Activated CD8-positive, alpha-beta memory T cell treated with anti-CD3 and anti-CD28 coated beads, Interleukin-2, amount 10 ng/mL, durations not matched to agents 7 days and 5 days (primary cell): ENCODE measurements at places on chromosomes 11 and 22.

GRCh38 chr11:61403658-61404057 is 11.3 kb downstream of the TMEM216 start:
- H3K36me3 ChIP-seq = peaks cover 47% of the 10 kb centered on the region
- H3K4me1 ChIP-seq = no peaks in the 10 kb centered on the region
- H3K27ac ChIP-seq = no peak overlapping the region
- no peaks in the 10 kb centered on the region for H3K27me3 ChIP-seq
- H3K4me3 ChIP-seq = no peak overlapping the region

DNA sequence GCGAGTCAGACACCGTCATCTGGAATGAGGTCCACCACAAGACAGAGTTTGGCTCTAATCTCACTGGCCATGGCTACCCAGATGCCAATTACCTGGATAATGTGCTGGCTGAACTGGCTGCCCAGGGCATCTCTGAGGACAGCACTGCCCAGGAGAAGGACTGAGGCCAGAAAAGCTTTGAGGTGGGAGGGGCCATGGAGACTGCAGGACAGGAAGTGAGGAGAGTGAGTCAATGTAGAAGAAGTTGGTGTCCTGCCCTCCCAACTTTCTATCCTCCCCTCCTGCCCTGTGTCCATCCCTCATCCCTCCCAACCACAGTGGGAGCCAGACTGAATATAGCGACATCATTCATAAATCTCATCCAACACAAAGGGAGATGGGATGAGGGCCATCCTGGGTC is 8.0 kb downstream of the MPEG1 start:
- DNase-seq = no peak
- H3K27ac ChIP-seq = no peak overlapping the region
- peaks cover 26% of the 10 kb centered on the region for H3K27me3 ChIP-seq

DNA sequence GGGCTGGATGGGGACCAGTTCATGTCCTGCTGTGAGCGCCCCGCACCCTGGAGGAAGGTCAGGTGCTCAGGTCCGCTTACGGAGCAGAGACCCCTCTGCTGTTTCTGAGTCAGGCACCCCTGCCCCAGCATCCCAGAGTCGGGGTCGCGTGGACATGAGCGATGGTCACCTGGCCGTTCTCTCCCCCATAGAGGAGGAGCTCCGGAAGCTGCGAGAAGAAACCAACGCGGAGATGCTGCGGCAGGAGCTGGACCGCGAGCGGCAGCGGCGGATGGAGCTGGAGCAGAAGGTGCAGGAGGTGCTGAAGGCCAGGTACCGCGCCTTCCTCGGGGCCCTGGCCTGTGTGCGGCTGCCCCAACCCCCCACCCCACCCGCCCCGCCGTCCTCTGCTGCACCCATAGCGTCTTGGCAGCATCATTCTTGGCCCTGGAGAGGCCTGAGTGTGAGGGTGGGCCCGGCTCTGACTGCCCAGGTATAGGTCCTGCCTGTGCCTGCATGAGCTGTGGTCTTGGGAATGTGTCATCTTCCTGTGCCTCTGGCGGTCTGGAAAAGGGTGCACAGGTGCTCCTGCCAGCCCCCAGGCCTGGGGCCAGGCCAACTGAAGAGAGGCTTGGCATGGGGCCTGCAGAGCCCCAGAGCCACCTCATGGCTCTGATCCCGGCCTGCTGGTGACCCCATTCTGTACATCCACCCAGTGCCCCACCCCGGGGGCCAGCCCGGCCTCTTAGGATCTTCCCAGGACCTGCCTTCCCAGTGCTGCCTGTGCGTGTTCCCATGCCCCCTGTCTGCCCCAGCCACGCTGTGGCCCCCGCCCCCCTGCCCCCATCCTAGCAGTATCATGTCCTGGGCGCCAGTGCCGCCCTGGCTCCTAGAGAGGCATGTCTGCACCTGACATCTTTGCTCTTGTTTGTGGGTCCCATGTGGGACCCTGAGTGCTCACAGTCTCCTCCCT is 38.1 kb downstream of the GRAMD4 start:
- H3K27ac ChIP-seq = no peak overlapping the region
- H3K4me3 ChIP-seq = no peak overlapping the region
- no peaks in the 10 kb centered on the region for H3K27me3 ChIP-seq
- no peaks in the 10 kb centered on the region for H3K36me3 ChIP-seq
- H3K4me1 ChIP-seq = peaks cover 20% of the 10 kb centered on the region

DNA sequence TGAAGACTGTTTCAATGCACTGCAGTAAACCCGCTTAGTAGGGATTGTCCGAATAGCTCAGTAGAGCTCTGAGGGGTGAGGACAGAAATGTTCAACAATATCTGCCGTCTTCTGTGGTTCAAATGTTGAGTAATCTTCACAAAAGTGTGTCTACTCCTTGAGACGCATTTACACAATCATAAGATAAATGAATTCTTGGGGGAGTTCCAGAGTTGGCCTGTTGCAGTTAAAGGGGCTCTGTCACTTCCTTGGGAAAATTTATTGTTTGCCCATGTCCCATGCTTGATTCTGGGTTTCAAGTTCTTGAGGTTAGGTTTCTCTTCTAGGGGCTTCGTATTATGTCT is 614 bp downstream of the ANO3 start:
- DNase-seq = no peak
- H3K4me1 ChIP-seq = no peaks in the 10 kb centered on the region
- no peak overlapping the region for H3K4me3 ChIP-seq
- peaks cover 8% of the 10 kb centered on the region for H3K27me3 ChIP-seq
- no peak overlapping the region for H3K27ac ChIP-seq
- H3K36me3 ChIP-seq = no peaks in the 10 kb centered on the region

- H3K27ac ChIP-seq = peak overlapping the region; percentile 99
- H3K4me1 ChIP-seq = peaks cover 69% of the 10 kb centered on the region
- H3K4me3 ChIP-seq = peak overlapping the region; percentile 32
- H3K27me3 ChIP-seq = no peaks in the 10 kb centered on the region
- DNase-seq = peak; percentile 90
Observed at GRCh38 chr22:37077802-37078448, 26.4 kb downstream of the KCTD17 start.

DNA sequence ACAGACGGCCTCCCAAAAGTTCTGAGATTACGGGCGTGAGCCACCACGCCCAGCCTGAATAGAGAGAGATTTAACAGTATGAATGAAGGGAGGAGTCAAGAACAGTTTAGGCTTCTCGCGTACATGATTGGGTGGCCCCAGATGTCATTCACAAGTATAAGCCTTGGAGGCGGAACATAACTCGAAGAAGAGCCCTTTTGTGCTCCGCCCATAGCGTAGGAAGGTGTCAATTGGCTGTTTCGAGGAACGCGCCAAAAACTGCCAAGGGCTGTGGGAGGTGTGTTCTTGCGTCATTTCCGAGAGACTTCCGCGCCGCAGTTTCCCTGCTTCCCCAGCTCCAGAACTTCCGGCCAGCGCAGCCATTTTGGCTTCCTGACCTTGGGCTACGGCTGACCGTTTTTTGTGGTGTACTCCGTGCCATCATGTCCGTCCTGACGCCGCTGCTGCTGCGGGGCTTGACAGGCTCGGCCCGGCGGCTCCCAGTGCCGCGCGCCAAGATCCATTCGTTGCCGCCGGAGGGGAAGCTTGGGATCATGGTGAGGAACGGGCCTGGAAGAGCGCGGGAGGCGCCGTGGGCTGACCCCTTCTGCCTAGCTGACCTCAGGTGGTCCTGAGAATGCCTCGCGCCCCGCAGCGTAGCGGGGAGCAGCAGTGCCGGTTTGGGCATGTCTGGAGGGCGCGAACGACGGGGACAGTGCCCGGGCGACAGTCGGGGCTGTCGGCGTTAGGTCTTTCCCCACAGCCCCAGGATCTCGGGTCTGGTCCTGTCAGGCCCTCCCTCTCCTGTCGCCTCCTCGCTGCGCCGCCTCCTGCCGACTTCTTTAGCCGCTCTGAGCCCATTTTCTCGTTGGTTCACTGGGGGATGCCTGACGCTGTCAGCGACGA is at the start of gene COX8A:
TSS of gene COX8A (plus strand) at position 362 of the 885 bp plus-strand sequence. CDS start at position 423, 61 bp downstream.
- H3K4me1 ChIP-seq = peaks cover 34% of the 10 kb centered on the region
- DNase-seq = peak; percentile 99
- H3K36me3 ChIP-seq = peaks cover 25% of the 10 kb centered on the region
- H3K27ac ChIP-seq = peak within 1 kb of the TSS; percentile 100

DNA sequence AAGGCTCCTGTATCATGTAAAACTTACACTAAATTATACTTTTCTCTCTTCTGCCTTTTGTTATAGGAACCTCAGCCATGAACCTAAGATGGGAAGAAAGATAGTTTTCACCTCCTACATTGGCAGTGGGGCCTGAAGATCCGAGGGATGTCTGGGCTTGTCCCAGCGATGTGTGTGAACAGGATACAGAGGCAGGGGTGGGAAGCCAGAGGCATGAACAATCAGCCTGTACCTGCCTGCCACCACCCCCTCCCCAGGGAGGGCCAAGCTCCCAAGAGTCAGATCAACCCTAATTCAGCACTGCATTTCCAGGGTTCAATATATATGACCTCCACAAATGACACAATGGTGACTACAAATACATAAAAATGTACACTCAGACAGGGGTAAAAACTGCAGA is 9.4 kb downstream of the KIAA0930 start:
- peaks cover 17% of the 10 kb centered on the region for H3K4me1 ChIP-seq
- no peak for DNase-seq
- H3K4me3 ChIP-seq = no peak overlapping the region
- H3K27ac ChIP-seq = no peak overlapping the region

DNA sequence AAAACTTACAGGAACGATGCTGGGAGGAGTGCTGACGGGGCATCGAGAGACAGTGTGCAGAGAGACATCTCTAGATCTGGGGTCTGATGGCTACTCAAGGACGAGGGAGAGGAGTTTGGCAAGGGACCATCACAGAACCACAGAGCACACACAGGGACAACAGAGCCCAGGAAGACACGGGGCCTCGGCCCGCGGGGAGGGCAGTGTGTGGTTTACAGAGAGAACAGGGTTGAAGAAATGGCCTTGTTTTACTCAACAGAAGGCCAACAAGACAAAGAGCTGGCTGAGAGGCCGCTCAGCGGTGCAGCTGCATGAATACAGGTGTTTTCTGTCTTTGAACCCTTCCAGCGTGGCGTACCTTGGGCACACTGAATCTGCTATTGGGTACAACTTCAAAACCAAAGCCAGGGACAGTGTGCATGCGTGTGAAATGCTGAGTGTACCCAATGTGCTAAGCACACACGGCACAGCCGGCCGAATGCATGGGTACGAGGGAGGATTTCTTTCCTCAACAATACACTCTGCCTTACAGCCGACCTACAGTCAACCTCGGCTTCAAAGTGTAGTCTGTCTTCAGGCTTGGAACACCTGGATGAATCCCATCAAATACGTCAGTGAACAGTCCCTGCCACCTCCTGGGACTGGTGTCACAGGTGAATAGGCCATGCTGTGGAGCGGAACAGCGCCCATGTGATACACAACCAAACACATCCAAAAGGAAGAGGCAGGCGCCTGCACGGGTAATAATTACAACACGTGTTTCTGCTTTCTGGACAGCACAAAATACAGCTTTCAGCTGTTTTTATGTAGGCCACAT is 20.7 kb upstream of the BID start:
- no peak overlapping the region for H3K4me3 ChIP-seq
- H3K27ac ChIP-seq = no peak overlapping the region
- peaks cover 3% of the 10 kb centered on the region for H3K4me1 ChIP-seq
- no peaks in the 10 kb centered on the region for H3K36me3 ChIP-seq
- H3K27me3 ChIP-seq = no peaks in the 10 kb centered on the region

- no peaks in the 10 kb centered on the region for H3K36me3 ChIP-seq
- no peaks in the 10 kb centered on the region for H3K27me3 ChIP-seq
- no peak overlapping the region for H3K4me3 ChIP-seq
- H3K4me1 ChIP-seq = no peaks in the 10 kb centered on the region
Observed at GRCh38 chr11:19646921-19647320, 65.7 kb upstream of the NAV2 start.

- H3K36me3 ChIP-seq = no peaks in the 10 kb centered on the region
- H3K4me3 ChIP-seq = no peak overlapping the region
- no peak overlapping the region for H3K27ac ChIP-seq
- no peak for DNase-seq
- H3K27me3 ChIP-seq = no peaks in the 10 kb centered on the region
- no peaks in the 10 kb centered on the region for H3K4me1 ChIP-seq
Observed at GRCh38 chr11:84824624-84825023, 802.5 kb downstream of the DLG2 start.

GRCh38 chr11:62914416-62914815 is 6.7 kb downstream of the CHRM1 start:
- H3K4me3 ChIP-seq = no peak overlapping the region
- H3K27ac ChIP-seq = no peak overlapping the region
- no peak for DNase-seq
- H3K36me3 ChIP-seq = no peaks in the 10 kb centered on the region
- H3K4me1 ChIP-seq = peaks cover 6% of the 10 kb centered on the region

DNA sequence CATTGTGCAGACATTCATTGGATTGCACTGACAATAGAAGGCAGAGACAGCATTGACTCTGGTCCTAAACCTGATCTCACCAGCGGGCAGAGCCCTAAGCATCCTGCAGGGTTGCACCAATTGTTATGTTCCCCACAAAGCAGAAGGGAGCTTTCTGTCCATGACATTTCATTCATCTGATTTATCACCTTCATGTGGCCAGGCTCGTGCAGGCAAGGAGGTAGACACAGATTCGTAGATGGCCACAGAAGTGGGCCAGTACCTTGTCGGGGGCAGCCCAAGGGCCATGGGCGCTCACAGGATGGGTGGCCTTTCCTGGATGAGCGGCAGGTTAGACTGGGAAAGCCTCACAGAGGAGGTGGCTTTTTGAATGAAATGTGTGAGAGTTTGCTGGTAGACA is 2.9 kb downstream of the TSKU start:
- no peaks in the 10 kb centered on the region for H3K36me3 ChIP-seq
- DNase-seq = no peak
- no peak overlapping the region for H3K27ac ChIP-seq
- H3K27me3 ChIP-seq = peaks cover 43% of the 10 kb centered on the region
- peaks cover 16% of the 10 kb centered on the region for H3K4me1 ChIP-seq

- H3K4me3 ChIP-seq = no peak overlapping the region
- no peak for DNase-seq
- H3K27me3 ChIP-seq = no peaks in the 10 kb centered on the region
Observed at GRCh38 chr11:34970033-34970432, 53.6 kb downstream of the PDHX start.

GRCh38 chr11:95760941-95761340 is 28.6 kb downstream of the FAM76B start:
- no peaks in the 10 kb centered on the region for H3K4me1 ChIP-seq
- H3K4me3 ChIP-seq = no peak overlapping the region
- H3K27ac ChIP-seq = no peak overlapping the region
- no peak for DNase-seq
- peaks cover 6% of the 10 kb centered on the region for H3K27me3 ChIP-seq
- no peaks in the 10 kb centered on the region for H3K36me3 ChIP-seq

GRCh38 chr11:12675951-12676711 is 1.9 kb downstream of the TEAD1 start:
- DNase-seq = no peak
- no peak overlapping the region for H3K27ac ChIP-seq
- H3K4me3 ChIP-seq = peak overlapping the region; percentile 12
- H3K4me1 ChIP-seq = peaks cover 12% of the 10 kb centered on the region

- DNase-seq = peak; percentile 86
- H3K27me3 ChIP-seq = no peaks in the 10 kb centered on the region
- peak overlapping the region; percentile 80 for H3K27ac ChIP-seq
- peaks cover 55% of the 10 kb centered on the region for H3K4me1 ChIP-seq
Observed at GRCh38 chr11:67646535-67647336, 3.8 kb downstream of the ACY3 start.

- no peak overlapping the region for H3K4me3 ChIP-seq
- H3K4me1 ChIP-seq = peaks cover 28% of the 10 kb centered on the region
- H3K27me3 ChIP-seq = no peaks in the 10 kb centered on the region
Observed at GRCh38 chr11:10653261-10653660, 40.3 kb downstream of the IRAG1 start.

- H3K27me3 ChIP-seq = peaks cover 85% of the 10 kb centered on the region
Observed at GRCh38 chr11:31807799-31808667, 3.1 kb downstream of the PAX6 start.
